HT-29 (cell line): ENCODE measurements at places on chromosomes 11 and 22.

DNA sequence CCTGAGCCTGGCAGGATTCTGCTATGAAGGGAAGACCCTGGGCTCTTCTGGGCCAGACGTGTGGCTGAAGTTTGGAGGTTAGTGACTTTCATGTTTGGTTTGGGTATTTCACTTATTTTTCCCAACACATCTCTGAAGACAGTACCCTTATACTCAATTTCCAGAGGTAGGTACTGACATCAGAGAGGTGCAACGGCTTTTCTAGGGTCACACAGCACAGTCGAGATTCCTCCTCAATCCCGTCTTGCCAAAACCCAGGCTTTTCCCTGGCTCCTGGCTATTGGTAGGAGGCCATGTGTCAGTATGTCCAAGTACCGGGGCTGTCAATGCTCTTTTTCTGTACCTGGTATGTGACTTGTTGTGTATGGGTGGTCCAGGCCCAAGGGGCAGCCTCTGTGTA is 6.1 kb upstream of the PMM1 start:
- no peak for DNase-seq

GRCh38 chr11:9001736-9002135 is 2.1 kb downstream of the NRIP3 start:
- no peak for DNase-seq

DNA sequence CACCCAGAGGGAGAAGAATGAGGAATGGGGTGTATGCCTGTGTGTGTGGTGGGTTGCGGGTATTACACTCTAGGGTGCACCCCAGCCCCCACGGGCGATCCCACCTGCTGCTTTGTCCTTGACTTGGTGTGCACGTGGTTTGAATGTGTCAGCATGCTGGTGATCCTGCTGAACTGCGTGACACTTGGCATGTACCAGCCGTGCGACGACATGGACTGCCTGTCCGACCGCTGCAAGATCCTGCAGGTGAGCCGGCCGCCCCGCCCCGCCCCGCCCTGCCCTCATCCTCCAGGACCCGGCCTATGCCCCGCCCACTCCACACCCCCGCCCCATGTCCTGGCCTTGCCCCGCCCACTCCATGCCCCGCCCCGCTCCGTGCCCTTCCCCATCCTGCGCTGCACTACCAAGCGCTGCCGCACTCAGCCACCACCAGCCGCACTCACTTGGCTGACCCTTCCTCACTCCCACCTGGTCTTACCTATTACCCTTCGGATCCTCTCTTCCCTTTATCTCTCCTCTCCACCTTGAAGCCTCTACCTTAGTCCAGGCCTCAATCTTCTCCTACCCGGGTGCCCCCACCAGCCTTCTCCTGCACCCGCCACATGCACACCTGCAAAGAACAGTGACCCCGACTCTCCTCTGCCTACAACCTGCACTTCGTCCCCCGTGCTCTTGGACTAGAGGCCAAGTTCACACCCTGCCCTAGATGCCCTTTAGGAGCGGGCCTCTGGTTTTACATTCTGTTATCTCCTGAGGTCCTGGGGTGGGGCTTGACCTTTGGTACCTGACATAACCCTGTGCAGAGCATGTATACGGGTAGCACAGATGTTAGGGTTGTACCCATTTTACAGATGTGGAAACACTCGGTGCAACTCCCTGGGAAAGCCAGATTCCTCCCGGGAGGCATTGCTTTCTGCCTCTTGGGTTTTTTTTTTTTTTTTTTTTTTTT is 27.7 kb downstream of the CACNA1I start:
- peak; percentile 66 for DNase-seq

- DNase-seq, result peak; percentile 70
These were observed 7.6 kb downstream of the OR56A1 start for GRCh38 chr11:6022956-6023355.

DNA sequence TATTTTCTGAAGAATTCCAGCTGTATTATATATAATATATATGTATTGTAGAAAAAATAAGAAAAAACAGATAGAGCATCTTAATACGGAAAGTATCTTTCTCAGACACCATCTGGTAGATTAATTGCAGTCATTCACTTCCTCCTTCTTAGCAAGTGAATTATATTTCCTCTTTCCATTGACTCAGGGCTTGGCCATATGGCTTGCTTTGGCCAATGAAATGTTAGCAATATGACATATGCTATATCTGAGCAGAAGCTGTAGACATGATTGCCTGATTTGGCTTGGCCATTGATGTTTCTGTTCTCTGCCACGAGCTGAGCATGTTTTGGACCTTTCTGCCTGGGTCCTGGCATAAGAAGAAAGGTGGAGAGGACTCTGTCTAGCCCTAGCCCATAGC is 34.4 kb upstream of the ZBED5 start:
- DNase-seq, result no peak

- DNase-seq, result no peak
These were observed 85.5 kb downstream of the APIP start for GRCh38 chr11:34830648-34831047.

- DNase-seq, result no peak
These were observed 79.4 kb upstream of the NARS2 start for GRCh38 chr11:78654071-78654470.

GRCh38 chr22:44814266-44815098 is 62.1 kb downstream of the ARHGAP8 start:
- DNase-seq, result no peak

DNA sequence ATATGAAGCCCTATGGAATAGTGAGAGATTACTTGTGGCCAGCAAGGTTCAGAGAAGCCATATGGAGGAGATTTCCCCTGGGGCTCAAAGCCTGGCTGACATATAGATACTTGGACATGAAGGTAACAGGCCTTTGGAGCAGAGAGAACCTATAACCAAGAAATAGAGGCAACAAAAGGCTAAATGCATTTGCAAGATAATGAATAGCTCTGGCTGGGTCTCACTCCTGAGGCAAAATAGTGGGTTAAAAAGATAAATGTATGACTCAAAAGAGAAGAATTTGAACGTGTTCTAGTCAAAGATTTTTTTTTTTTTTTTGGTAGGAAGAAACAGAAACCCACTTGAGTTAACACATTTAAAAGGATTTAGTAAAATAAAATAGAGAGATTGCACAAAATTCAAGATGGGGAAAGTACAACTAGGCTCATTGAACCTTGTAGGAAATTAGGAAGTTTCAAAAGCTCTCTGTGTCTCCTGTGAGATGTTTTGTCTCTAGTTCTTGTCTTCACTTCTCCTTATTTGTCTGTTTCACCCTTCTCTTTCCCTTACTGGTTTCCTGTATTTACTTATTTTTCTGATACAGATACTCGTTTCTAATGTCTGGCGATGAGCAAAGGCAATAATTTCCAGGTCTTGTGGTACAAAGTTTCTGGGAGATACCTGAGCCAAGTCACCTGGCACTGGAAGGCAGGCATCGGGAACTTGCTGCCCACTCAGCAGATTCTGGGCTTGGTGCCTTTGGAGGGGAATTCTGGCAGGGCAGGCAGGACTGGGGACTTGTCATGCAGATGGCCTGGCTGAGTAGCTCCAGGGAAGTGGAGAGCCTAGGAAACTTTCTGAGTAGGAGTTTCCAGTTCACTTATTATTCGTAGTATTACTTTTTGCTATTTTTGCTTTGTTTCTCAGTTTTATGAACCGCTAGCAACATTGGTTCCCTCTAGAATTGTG is 49.2 kb upstream of the SESN3 start:
- DNase-seq, result no peak

GRCh38 chr11:72431846-72432245 is 2.5 kb downstream of the CLPB start:
- DNase-seq, result no peak

DNA sequence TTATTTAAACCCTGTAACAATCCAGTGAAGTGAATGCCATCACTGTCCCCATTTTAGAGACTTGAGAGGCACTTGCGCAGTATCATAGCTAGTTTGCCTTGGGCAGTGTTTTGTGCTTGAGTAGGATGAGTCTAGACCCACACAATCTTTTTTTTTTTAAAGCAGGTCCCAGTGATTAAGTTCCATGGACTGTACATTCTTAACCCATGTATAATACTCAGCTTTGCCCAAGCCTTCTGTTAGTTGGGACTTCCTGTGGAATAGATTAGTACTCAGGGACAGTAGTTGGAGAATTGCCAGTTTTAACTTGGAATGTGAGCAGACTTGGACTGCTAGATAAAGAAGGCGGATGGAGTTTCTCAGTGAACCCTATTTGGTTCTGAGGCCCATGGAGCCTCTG is 108.6 kb upstream of the RASSF10 start:
- peak; percentile 32 for DNase-seq

GRCh38 chr11:132943706-132944568 is 588.4 kb downstream of the OPCML start:
- no peak for DNase-seq

DNA sequence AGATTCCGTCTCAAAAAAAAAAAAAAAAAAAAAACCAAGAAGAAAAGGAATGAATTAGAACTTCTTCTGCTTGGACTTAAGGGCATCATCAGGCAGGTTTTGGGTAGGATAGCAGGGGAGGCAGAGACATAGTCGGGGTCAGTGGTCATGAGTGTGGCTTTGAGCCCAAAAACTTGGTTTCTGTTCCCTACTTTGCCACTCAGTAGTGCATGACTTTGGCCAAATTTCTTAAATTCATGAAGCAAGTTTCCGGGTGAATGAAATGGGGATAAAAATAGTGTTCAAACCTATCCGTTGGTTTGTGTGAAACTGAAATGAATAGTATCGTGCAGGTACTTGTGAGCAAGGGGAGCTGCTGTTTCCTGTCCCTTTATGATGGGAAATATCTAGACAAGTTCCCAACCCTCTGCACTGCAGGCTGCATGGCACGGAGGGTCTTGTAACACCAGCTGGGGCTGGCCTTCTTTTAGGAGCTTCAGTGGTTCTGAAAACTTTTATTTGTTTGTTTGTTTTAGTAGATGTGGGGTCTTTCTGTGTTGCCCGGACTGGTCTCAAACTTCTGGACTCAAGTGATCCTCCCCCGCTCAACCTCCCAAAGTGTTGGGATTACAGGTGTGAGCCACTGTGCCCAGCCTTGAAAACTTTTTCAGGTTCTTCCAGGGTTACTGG is 18.4 kb downstream of the NEAT1 start:
- DNase-seq, result peak; percentile 27

- DNase-seq, result no peak
These were observed 25.6 kb downstream of the SMCO4 start for GRCh38 chr11:93517611-93518010.

GRCh38 chr22:19058713-19059451 is 63.3 kb downstream of the DGCR2 start:
- DNase-seq, result no peak

DNA sequence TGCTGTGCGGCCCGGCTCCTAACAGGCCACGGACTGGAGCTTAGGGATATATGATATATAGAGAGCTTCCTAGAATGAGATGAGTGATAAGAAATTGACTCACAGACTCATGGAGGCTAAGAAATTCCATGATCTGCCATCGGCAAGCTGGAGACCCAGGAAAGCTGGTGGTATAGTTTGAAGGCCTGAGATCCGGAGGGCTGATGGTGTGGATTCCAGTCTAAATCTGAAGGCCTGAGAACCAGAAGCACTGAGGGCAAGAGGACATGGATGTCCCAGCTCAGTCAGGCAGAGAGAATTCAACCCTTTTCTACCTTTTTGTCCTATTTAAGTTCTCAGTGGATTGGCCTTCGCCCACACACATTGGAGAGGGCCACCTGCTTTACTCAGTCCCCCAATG is 564.8 kb downstream of the TBC1D22A start:
- no peak for DNase-seq

GRCh38 chr11:43548916-43549315 is 131.6 kb upstream of the HSD17B12 start:
- no peak for DNase-seq

GRCh38 chr11:75615751-75616150 is 53.1 kb downstream of the MAP6 start:
- no peak for DNase-seq

DNA sequence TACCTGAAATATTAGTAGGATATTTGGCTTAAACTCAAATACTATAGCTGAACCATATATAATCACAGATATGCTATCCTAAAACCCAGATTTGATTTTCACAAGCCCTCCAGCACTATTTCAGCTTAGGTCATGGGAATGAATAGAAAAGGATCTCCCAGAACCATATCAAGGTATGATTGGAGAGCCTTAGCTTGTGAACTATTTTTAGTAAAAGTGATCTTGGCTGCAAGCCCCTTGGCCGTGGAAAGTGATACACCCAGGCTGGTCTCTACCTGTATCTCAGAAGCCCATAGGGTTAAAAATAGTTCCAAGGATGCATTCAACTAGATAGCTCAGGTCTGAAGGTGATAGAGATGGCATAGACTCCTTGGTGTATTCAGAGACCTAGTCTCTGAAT is 9.7 kb downstream of the KIF18A start:
- DNase-seq, result no peak

DNA sequence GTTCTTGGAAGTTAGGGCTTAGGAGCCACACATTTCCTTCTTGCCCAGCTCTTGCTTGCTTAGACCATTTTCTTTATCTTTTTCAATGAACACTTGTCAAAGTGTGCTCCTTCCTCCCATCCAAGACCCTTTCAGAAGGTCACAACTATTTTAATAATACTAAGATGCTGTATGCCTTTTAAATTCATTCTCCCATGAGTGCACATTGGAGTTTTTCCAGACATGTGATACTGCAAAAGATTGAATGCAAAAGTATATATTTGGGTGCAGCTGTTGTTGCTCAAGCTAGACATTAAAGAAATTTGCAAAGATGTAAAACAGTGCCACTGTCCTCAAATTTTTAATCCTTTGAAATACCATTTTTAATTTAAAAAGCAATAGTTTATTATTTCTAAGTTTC is 69.3 kb upstream of the TNRC6B start:
- DNase-seq, result no peak

- no peak for DNase-seq
These were observed 235.3 kb upstream of the SORL1-AS1 start for GRCh38 chr11:121688055-121688491.

DNA sequence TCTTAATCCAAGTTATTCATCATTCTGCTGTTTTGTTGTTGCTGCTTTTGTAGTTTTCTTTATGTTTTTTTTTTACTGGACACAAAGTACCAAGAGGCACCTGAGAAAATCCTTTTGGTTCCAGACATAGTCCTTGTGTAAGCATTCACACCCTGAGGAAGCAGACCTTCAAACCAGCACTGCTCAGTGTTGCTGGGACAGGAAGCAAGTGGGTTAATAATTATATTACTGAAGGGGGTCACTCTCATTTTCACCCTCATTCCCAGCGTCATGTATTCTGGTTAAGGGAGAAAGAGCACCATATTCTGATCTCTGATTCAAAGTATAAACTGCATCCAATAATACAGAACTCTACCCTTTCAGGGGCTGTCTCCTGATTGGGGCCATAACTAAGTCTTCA is 5.9 kb upstream of the ALKBH3 start:
- no peak for DNase-seq

DNA sequence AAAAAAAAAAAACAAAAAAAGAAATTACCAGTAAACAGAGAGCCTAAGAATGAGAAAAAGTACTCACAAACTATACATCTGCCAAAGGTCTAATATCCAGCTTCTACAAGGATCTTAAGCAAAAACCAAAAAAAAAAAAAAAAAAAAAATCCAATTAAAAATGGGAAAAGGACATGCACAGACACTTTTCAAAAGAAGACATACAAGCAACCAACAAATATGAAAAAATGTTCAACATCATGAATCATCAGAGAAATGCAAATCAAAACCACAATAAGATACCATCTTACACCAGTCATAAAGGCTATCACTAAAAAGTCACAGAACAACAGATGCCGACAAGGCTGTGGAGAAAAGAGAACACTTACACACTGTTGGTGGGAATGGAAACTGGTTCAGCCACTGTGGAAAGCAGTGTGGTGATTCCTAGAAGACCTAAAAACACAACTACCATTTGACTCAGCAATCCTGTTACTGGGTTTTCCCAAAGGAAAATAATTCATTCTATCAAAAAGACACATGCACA is 18.3 kb downstream of the MS4A6A start:
- DNase-seq, result no peak
